ENCODE measurements at places on chromosomes 12 and 14.

- peak; percentile 73 for DNase-seq
These were observed 1.0 kb downstream of the ITFG2 start for GRCh38 chr12:2813214-2814185.

- DNase-seq: no peak
These were observed 22.2 kb downstream of the LRRIQ1 start for GRCh38 chr12:85058339-85058738.

- no peak for DNase-seq
These were observed 35.1 kb downstream of the CCDC85C start for GRCh38 chr14:99568567-99569560.

DNA sequence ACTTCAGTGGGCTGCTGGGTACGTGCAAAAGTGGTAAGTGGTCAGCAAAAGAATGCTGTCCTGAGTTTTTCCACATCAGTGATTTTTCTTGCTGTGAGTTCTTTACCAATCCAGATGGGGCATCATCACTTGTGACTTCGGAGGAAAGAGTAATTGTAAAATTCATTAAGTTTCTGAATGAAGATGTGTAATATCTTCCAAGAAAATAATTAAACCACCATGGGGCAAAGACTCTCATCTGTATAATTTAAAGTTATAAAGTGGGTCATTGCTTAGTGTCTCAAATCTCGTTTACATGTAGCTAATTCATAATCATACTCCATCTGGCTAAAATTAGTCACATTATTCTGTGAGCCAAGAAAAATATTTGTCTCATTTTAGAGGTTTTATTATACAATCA is 10.8 kb upstream of the MED6 start:
- no peak for DNase-seq

DNA sequence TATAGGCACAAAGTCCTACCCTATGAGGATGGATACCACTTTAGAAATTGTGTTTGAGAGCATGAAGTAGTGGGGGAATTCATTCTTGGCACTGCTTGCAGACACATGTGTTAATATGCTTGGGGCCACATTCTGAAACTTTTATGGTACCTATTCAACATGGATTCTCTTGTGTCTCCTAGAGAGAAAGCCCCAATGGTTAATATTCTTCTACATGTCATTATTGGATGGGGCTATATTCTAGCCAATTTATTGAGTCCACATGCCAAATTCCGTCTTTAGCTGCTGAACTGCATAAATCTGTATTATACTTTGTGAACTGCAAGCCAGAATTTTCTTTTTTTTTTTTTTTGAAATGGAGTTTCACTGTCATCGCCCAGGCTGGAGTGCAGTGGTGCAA is 140.0 kb downstream of the KICS2 start:
- no peak for DNase-seq

- DNase-seq: peak; percentile 10
These were observed 124.6 kb downstream of the ERC1 start for GRCh38 chr12:1115484-1116231.

DNA sequence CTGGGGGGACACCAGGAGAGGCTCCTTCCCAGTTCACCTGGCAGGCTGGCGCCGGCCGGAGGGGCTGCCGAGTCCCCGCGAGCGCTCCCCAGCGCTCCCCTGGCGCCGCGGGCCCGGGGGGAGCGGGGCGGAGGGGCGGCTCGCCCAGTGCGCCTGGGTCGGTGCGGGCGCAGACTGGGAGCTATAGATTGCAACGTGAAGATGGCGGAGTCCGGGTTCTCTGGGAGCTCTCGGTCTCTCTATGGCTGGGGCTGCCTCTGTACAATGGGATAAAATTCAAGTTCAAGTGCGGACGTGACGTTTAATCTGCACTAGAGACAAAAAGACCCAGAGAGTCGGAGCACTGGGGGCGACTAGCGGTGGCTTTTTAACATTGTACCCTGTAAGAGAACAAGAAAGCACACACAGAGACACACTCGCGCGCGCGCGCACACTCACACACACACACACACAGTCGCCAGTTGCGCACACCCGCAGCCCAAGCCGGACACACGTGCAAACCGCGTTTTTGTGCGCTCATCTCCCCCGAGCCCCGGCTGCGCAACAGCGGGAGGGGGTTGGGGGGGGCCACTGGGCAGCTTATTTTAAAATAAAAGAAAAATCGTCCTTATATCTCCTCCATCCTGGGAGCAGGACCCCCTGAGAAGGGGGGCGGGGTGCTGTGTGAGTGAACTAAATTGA is at the start of gene BCL11B:
BCL11B (minus strand) TSS at position 247 of the 681 bp plus-strand sequence. CDS start 979 bp downstream, outside the sequence.
- DNase-seq: peak; percentile 85

GRCh38 chr14:87896393-87897380 is 96.3 kb downstream of the GALC start:
- DNase-seq: peak; percentile 35

- DNase-seq: no peak
These were observed 40.9 kb upstream of the PLEKHA5 start for GRCh38 chr12:19088606-19089005.

GRCh38 chr12:115062741-115063140 is 378.8 kb upstream of the TBX3 start:
- DNase-seq: no peak

All from AG08396 (cell line).